ENCODE measurements at places on chromosomes 5 and 9. TPM values are rescaled to one million over a fixed set of nuclear protein-coding genes. Genes with fewer than 3 reads are reported as not detected.

The INSL4 gene
- total RNA-seq, result not detected

The ATP10B gene
- 15.0 TPM for total RNA-seq

The IFNA6 gene
- not detected for total RNA-seq

The TLX3 gene
- 5.2 TPM for total RNA-seq

The AMBP gene
- not detected for total RNA-seq

The DDX4 gene
- 0.09 TPM for total RNA-seq

The SLC1A1 gene
- total RNA-seq, result 16.7 TPM

The SLCO4C1 gene
- total RNA-seq, result 0.45 TPM
